ENCODE measurements at places on chromosomes 16 and 17.

GRCh38 chr16:31361201-31362110 is 6.5 kb downstream of the ITGAX start:
- DNase-seq: no peak

DNA sequence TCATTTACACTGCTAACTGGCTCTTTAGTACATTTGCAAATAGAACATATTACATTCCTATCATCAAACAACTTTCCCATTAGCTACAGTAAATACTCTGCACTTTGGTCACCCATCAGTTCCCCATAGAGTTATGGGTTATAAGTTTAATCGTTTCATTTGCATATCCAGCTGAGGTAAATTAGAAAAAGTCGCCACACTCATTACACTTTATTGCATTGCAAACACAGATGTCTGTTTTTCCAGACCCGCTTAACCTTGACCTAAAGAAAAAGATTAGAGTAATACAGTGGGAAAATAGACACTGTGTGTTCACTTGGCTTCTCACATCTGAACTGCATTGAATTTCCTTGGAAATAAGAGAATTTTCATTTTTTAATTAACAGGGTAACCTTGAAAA is 213.1 kb upstream of the PSMD7 start:
- DNase-seq: no peak

GRCh38 chr17:5262416-5262991 is 19.6 kb upstream of the RABEP1 start:
- DNase-seq: no peak

GRCh38 chr16:85838381-85838780 is 38.9 kb downstream of the COX4I1 start:
- no peak for DNase-seq

- DNase-seq: no peak
Measured at GRCh38 chr16:24409045-24409444, 130.3 kb upstream of the RBBP6 start.

All from hematopoietic multipotent progenitor cell treated with erythropoietin and hydrocortisone succinate and interleukin-3 and kit ligand, for 15 days (in vitro differentiated cells).